ENCODE measurements at places on chromosomes 6 and 20.

GRCh38 chr6:32092760-32093497 is 16.2 kb downstream of the TNXB start:
- peak; percentile 96 for DNase-seq

GRCh38 chr6:33082702-33083101 is 6.9 kb downstream of the HLA-DPB1 start:
- DNase-seq = peak; percentile 92

DNA sequence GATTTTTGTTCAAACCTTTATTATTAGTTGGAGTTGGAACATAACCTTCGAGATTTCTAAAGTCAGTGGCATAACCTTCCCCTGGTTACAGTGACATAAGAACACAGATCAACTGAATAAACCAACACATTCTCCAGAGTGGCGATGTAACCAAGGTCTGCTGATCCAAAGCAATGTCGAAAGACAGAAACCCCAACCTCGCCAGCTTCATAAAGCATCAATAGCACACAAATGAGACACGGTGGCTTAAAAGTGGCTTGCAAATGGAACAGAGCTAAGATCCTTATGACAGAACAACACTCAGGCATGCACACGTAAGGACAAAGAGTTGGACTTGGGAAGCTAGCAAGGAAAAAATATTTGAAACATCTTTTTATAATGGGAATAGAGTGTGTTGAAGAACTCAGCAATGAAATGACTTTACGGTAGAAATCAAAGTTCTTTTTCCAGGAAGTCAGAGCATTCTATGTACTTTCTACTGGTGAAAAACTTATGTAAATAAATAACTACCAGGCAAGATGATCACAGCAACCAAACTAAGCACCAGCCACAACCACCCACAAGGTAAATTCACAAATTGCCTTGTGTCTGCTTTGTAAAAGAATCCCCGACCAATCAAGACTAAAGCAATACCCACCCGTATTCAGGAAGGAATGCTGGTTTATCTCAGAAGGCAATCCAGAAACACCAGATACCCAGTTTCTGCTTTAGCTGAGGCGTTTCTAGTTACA is 61.0 kb upstream of the NHSL1 start:
- no peak for DNase-seq

DNA sequence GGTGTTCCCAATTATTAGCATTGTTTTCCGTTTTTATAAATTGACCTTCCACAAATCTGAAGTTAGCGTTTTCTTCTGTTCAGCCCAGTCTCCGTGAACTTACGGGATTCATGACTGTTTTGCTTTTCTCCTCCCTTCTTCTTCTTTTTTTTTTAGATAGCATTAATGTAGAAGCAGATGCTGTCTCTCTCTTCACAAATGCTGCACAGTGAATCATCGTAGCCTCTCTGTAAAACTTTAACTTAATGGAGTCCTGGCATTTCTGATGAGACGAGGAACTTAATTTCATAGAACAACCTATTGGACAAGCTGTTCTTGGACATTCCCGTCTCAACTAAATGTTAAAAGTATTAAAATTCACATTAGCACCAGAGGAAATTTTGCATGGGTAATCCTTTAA is 138.0 kb upstream of the EEF1E1 start:
- DNase-seq = no peak

- DNase-seq = no peak
These were observed 3.7 kb downstream of the GDF5 start for GRCh38 chr20:35434085-35435005.

GRCh38 chr6:5665173-5665572 is 341.6 kb downstream of the NRN1 start:
- no peak for DNase-seq

- no peak for DNase-seq
These were observed 443.9 kb downstream of the CDKAL1 start for GRCh38 chr6:20978151-20978614.

GRCh38 chr6:38997128-38997761 is 51.3 kb upstream of the GLP1R start:
- peak; percentile 23 for DNase-seq

GRCh38 chr6:113564371-113565171 is 292.6 kb upstream of the MARCKS start:
- DNase-seq = peak; percentile 99

GRCh38 chr6:36756786-36757185 is 59.2 kb downstream of the RAB44 start:
- no peak for DNase-seq

DNA sequence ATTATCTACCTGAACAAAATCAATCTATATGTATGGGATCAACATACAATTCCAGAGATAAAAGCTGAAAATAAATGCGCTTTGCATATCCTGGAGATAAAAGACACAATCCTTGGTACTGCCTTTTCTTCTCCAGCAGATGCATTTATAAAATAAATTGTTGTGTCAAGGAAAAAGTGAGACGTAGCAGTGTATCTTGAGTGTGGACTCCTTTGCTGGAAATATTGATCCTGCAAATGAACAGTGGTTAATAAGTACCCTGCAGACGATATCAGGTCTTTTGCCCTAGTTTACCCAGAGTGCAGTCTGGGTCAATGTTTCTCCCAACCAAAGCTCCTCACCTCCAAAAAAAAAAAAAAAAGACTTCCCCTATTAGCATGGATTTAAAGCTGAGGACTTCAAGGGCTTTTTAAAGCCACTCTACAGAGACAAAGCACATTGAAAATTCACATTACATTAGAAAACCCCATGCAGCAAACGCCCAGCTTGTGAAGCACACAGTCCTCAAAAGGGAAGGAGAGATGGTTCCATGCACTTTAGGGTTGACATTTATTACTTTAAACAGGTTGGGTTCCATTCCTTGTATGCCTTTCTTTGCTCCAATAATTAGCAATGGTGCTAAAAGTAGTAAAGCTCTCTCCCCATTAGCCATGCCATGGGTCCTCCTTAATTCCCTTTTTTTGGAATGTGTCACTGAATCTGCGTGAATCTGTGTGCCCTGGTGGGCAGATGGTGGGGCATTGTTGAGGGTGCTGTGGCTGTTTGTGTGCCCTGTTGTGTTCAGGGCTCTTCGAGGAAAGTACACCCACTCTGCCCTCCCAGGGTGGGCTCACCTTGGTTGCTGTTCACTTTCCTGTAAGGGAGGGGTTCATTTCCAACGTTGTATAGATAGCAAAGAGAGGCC is 21.1 kb downstream of the FOXA2 start:
- DNase-seq = no peak

GRCh38 chr6:42236682-42237473 is 19.2 kb upstream of the MRPS10 start:
- no peak for DNase-seq

DNA sequence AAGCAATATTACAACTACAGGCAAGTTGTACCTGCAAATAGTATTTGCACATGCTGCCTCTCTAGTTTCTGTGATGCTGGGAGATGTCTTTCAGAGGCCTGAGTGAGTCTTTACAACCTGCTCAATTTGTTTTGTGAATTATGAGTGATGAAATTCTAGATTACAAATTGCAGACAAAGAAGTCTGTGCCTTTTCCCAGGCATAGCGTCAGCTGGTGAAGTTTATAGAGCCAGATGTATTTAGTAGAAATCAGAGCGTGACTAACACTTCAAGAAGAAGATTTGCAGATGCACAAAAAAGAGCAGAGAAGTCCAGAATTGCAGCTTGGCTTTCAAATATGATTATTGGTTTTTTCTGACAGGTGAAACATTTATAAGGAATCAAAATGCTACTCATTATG is 289.9 kb downstream of the PLCB1 start:
- DNase-seq = no peak

DNA sequence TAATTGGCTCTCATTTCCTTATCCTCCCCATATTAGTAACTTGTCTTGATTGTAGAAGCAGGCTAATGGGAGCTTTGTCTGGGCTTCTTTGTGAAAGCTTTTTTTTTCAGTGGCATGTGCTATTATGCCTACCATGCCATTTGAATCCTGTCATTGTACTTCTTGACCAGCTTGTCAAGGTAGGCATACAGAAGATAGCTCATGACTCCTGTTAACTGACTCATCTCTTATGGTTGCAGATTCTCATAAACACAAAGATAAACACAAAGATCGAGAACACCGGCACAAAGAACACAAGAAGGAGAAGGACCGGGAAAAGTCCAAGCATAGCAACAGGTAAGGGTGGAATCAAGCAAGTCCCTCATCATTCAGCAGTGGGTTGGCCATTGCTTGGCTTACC is 32.5 kb downstream of the TOP1 start:
- no peak for DNase-seq
